T-helper 22 cell (primary cell): ENCODE measurements at places on chromosomes 5 and 9.

DNA sequence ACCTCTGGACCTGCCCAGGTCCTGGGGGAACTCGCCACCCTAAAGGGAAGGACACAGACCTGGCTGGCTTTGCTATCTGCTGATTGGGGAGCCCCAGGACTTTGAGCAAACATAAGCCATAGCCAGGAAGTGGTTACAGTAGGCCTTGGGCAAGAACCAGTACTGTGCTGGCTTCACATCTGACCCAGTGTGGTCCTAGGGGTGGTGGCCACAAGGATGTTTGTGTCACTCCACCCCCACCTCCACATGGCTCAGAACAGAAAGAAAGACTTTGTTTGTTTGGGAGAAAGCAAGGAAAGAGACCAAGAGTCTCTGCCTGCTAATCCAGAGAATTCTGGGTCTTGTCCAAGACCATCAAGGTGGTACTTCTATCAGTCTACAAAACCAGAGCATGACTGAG is 334.2 kb downstream of the SPOCK1 start:
- DNase-seq: no peak

DNA sequence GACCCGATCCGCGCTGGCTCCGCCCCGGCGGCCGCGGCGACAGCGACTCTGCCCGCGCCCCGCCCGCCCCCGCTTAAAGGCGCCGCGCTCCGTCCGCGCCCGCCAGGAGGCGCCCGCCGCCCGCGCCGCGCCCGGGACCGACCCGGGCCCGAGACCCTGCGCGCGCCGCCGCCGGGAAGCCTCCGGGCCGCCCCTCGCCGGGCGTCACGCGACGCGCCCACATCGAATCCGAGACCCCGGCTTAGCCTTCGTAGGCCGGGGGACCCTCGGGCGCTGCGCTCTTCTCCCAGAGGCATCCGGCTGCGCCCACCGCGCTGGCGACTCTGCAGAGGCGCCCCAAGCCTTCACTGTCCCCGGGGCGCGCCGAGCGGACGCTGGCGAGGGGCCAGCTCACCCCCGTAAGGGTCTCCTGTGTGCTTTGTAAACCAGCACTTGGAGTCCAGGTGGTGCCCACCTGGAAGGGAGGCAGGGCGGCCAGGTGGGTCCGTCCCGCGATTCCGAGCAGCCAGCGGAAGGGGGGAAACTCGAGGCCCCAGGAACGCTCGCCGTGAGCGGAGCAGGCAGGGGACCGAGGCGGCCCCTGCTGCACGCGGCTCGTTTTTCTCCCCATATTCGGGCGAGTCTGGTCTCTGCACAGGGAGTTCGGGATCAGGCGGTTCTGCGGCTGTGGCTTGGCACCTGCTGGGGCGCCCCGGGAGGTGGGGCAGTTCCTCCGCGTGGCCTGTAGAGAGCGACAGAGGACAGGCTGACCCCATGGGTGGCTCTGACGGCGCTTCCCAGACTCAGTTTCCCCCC is 423 bp upstream of the ABCA2 start:
- peak; percentile 58 for DNase-seq

DNA sequence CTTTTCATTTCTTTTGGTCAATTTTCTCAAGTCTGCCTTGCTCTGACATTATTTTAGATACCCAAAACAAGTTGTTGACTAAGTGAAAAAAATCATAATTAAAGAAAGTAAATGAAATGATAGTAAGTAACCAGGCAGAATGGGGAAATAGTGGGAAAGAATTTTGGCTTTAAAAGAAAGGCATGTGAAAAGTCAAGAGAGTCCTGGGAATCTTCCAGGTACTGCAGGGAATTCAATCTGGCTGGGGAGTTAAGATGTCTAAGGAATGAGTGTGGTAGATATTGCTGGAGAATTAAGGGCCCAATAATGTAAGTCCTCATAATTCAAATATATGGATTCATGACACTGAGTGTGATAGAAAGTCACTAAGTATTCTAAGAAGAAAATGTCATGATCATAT is 123.1 kb upstream of the PAPPA start:
- no peak for DNase-seq

DNA sequence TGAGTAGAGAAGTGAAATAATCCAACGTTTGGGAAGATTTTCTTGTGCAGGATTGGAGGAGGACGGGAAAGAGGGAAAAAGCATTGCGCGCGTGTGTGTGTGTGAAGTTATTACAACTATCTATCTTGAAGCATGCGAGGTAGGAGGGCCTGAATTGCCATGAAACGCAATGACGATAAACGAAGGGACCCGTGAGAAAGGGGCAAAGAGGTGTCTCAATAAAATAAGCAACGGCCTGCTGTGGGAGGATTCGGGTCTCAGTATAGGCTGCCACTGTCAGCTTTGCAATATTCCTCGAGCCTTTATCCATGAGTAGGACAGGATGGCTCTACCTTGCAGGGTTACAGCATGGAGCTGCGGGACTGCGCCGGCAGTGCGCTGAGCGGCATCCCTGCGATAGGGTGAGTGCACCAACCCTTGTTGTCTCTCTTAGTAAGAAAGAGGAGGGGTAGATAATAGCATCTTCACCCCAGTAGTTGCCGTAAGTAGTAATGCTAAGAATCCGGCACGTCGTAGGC is 631 bp upstream of the RCL1 start:
- DNase-seq: no peak

DNA sequence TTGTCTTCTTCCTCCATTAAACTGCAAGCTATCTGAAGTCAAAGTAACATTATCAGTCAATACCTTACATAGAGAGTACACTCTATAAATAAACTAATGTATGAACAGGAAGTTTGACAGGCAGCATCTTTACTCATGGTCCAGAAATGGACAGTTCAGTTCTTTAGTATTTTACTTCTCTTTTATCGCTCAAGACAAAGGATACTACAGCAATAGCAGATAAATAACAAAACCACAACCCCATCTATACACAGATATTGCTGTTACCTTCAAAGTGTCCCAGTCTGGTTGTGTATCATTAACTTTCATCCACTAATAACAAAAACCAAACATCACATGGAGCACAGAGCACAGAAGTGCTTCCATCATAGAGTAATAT is 46.4 kb downstream of the SEMA5A start:
- DNase-seq: no peak

GRCh38 chr5:142011572-142012185 is 1.1 kb downstream of the GNPDA1 start:
- DNase-seq: no peak

GRCh38 chr5:16906255-16906654 is 29.8 kb downstream of the MYO10 start:
- no peak for DNase-seq

DNA sequence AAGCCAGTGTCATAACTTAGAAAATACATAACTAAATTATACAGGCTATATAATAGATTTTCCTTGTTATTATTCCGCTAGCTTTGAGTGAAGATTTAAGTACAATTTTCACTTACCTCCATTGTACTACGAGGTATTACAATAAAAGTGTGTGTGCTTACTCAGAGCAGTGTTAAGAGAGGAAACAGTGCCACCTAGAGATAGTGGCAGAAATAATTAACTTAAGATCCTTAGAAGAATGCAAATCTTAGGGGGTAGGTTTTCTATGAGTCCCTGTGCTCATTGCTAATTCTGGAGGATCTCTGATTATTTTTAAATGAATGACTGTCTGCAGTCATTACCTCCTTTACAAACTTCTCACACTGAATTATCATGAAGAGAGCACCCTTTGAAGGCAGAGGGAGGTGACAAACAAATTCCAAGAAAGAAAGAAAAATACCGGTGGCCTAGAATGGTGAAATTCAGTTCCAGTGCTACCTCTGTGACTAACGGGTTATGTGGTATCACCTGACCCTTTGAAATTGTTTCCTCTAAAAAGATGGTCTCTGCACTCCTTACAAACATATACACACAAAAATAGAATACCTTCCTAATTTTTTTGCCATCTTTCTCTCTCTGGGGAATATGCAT is 379.8 kb downstream of the TRIM36 start:
- DNase-seq: no peak

DNA sequence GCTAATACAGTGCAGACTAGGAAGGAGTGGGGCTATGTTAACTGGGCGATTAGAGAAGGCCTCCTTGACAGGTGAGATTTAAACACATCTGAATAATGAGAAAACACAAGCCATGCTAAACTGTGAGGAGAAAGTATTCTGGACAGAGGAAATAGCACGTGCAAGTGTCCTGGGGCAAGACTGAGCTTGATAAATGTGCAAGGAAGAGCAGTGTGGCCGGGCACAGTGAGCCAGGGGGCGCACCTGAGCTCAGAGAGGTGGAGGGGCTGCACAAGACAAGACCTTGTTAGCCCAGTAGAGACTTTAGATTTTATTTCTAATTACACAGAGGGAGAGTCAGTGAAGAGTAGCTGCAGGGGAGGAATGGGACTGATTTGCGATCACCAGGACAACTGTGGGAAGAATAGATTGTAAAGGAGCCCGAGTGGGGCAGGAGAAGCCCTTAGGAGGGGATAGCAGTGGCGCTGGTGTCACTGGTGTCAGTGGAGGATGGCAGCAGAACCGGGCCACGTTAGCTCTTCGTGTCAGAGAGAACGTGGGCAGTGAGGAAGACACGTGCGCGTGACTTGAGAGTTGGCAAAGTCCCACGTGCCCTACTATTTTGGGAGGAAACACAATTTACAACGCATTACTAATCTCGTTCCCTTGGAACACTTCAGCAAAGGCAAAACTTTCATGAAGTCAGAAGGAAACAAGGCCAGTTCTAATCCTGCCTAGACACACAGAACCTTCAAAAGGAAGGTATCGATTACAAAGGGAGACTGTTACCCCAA is 17.9 kb upstream of the C5orf47 start:
- no peak for DNase-seq

DNA sequence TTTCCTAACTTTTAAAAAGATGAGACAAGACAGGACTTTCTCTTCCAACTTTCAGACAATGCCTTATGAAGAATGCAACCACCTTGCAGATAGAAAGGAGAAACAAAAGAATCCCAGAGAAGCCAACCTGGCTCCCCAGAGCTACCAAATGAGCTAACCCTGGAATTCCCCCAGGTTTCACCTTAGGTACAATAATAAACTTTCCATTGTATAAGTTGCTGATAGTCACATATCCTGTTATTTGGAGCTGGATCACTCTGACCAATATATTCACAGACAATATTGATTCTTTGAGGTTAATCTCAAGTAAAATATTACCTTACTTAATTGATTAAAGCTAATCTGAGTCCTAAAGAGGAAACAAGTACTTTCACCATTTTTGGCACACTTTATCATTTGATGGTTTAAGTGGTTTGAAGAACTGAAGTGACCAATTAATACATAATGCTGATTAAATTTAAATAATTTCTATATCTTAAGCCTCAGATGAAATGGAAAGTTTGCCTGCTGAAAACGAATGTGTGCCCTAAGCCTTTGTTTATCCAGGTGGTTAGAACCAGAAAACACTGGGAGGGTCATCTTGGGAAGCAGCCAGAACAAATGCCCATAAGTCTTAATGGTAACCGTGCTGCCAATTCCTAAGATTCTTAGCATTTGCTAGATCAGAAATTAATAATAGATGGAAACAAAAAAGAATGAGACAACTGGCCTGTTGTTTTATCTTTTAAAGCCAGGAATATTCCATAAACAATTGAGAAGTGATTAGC is 159.6 kb upstream of the SLC12A2 start:
- no peak for DNase-seq

GRCh38 chr5:143501310-143502044 is 98.0 kb upstream of the NR3C1 start:
- no peak for DNase-seq

DNA sequence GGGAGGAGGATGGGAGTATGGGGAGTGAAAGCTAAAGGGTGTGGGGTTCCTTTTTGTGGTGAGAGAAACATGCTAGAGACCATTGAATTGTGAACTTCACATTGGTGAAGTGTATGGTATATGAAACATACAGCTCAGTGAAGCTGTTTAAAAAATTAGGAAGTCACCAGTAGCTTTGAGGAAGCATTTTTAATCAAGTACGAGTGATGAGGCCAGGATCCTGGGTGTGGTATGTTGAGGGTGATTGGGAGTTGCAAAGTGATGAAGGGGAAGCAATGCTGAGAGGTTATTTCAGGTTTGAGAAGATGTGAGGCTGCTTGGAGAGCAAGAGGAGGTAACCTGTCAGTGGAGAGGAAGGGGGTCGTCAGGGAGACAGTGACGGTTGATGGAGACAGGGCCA is 22.7 kb upstream of the CLK4 start:
- DNase-seq: no peak

DNA sequence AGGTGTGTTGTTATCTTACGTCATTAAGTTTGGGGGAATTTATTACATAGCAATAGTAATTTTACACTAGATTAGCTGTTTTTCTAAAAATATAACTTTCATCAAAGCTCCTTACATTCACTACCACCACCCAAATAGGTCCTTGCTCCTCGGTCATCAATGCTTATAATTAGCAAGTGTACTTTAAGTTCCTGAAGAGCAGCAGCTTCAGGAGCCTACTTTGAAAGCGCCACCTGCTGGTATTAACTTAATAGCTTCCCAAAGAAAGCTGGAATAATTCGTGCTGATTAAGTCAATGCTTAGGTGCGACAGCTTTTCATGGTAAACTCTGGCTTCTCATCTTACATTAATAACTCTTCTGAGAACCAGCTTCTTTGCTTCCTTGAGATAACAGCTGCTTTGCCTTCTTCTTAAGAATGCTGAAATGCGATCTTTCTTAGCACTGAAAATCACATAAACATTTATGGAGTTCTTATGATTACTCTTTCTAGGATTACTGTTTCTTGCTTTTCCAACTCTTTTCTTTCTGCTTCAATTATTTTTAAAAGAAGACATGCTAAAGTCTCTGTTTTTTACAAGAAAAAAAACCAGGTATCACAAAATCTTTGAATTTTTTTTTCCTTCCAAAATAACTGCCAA is 10.0 kb upstream of the C5 start:
- no peak for DNase-seq

- DNase-seq: no peak
Observed at GRCh38 chr5:118789366-118789765, 199.0 kb downstream of the DTWD2 start.

- no peak for DNase-seq
Observed at GRCh38 chr5:86175224-86175623, 442.5 kb upstream of the COX7C start.

DNA sequence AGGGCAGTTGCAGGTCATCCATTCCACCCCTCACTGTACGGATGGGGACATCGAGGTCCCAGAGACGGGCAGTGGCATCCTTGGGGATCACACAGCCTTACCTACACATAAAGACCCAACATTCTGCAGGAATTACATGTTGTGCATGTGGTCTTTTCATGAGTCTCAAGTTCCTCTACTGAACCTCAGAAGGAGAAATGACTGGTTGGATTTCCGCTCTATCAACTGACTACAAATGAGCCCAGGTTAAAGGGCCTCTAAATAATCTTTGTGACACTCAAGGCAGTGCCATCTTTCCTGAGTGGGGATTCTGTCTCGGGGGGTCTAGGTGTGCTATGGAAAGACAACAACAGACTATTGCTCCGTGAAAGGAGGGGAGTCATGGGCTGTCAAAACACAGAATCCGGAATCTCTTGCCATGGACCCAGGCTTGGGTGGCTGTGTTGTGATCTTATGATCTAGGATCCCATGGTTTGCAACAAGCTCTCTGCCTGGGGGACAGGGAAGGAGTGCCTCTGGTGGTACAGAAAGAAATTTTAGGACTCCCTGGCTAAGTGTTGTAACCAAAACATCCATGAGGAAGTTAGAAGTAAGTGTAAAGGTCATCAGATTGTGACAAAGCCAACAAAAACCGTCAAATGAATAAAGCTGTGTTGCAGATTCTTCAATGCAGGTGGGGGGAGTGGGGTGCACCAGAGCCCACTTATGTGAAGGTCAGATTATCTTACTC is 1.9 kb upstream of the SLC31A2 start:
- DNase-seq: no peak

GRCh38 chr5:11608530-11608929 is 295.7 kb downstream of the CTNND2 start:
- DNase-seq: no peak
